Caco-2 (cell line): ENCODE measurements at places on chromosomes 5 and 9. TPM values are rescaled to one million over a fixed set of nuclear protein-coding genes. Genes with fewer than 3 reads are reported as not detected.

DNA sequence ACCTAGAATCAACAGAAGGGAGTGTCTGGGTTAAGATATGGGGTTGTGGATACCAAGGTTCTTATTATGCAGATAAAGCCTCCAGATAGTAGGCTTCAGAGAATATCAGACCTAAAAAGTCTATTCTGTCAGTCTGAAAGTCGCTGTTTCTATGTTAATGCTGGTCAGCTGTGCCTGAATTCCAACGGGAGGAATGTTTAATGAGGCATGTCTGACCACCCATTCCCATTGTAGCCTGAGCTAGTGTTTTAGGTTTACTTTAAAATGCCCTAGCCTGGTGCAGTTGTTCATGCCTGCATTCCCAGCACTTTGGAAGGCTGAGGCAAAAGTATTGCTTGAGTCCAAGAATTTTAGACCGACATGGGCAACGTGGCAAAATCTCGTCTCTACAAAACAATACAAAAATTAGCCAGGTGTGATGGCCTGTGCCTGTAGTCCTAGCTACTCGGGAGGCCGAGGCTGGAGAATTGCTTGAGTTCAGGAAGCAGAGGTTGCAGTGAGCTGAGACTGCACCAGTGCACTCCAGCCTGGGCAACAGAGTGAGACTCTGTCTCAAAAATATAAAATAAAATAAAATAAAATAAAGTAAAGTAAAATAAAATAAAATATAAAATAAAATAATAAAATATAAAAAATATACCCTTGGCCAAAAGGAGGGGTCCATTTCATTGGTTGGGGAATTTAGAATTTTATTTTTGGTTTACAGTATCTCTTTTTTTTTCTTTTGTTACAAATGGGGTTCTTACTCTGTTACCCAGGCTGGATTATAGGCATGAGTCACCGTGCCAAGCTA is 7.8 kb upstream of the SOX30 start:
- H3K27ac ChIP-seq: no peak overlapping the region
- H3K4me3 ChIP-seq: no peak overlapping the region
- H3K4me1 ChIP-seq: peaks cover 14% of the 10 kb centered on the region; the same call in 1 of the 2 replicates
- no peak for DNase-seq

- peak; percentile 46 for DNase-seq
- H3K4me1 ChIP-seq: 0 out of 2 replicates have a peak, but pooled peaks cover 5% of the 10 kb centered on the region
- no peak overlapping the region for H3K27ac ChIP-seq
- H3K27me3 ChIP-seq: peaks cover 5% of the 10 kb centered on the region
These were observed 1.2 kb downstream of the MAP1B start for GRCh38 chr5:72108202-72109061.

DNA sequence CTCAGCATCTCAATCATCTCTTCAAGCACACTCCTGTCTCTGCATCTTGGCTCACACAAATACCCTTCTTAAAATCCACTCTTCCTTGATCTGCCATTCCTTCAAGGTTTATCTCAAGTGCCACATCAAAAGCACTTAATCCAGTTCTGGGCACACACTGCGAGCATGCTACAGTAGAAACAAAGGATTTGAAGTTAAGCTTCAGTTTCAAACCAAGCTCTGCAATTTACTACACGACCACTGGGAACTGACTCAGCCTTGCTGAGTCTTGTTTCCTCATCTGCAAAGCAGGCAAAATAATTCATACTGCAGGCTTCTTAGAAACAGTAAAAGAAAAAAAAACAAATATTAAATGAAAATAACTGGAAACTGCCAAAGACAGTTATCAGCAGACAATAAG is 50.5 kb upstream of the CTNNAL1 start:
- H3K36me3 ChIP-seq: peaks cover 2% of the 10 kb centered on the region; the same call in 1 of the 2 replicates
- no peak overlapping the region for H3K4me3 ChIP-seq
- peak overlapping the region; percentile 46 for H3K27ac ChIP-seq
- no peaks in the 10 kb centered on the region for H3K27me3 ChIP-seq
- no peak for DNase-seq

The IARS1 gene
- total RNA-seq: 127 and 138 TPM in 2 replicates

DNA sequence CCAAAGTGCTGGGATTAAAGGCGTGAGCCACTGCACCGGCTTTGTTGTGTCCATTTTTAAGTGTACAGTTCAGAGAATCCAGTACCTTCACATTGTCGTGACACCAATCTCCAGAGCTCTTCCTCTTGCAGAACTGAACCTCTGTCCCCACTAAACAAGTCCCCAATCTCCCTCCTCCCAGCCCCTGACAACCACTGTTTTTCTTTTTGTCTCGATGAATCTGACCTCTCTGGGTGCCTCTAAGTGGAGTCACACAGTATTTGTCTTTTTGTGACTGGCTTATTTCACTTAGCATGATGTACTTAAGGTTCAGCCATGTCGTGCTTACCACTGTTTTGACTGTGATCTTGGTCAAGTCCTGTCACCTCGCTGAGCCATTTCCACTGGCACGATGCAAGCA is 1.6 kb downstream of the WDR38 start:
- no peak for DNase-seq
- no peak overlapping the region for H3K4me3 ChIP-seq
- peaks cover 11% of the 10 kb centered on the region for H3K4me1 ChIP-seq
- peaks cover 7% of the 10 kb centered on the region for H3K36me3 ChIP-seq

DNA sequence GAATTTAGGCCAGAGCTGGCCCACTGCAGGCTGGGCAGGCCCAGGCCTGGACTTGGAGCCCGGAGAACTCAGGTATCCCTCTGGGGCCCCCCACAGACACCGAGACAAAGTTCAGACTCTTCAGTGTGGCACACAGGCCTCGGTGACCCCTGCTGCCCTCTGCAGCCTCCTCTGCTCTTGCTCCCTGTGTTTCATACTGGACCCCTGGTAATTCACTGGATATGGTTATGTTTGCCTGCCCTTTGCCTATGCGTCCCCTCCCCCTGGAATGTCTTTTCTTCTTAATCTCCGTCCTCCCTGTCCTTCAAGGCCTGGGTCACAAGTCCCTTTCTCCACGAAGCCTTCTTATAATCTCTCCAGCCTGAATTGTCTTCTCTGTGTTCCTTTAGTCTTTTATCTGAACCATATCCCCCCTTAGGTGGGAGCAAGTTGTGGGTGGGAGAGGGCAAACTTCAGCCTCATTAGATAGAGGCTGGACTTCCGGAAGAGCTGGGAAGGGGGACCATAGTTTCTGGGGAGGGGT is 30.1 kb downstream of the GSN start:
- peaks cover 5% of the 10 kb centered on the region for H3K36me3 ChIP-seq
- peaks cover 46% of the 10 kb centered on the region for H3K4me1 ChIP-seq
- no peaks in the 10 kb centered on the region for H3K27me3 ChIP-seq
- no peak overlapping the region for H3K4me3 ChIP-seq

The GPR150 gene
- 0.21 and 0.27 TPM in 2 replicates for total RNA-seq

The ZDHHC11 gene
- total RNA-seq: 3.6 and 5.0 TPM in 2 replicates

DNA sequence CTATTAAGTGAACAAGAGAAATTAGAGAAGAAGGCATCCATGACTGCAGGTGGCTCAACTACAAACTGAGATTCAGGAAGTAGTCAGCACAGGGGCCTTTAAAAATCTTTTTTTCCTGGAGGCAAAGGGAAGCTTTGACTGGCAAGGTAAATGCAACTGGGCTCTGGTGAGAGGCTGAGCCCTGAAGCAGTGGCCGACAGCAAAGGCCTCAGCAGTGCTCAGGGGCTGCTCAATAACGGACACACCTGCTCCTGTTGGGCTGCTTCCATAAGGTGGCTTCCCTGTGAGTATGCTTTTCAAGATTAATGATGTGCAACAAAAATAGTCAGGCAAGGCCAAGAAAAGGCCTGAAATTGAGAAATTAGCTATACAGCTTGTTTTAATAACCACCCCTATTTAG is 134.2 kb upstream of the RGMB start:
- no peak for DNase-seq
- H3K27ac ChIP-seq: no peak overlapping the region
- H3K4me1 ChIP-seq: no peaks in the 10 kb centered on the region
- no peaks in the 10 kb centered on the region for H3K36me3 ChIP-seq
- H3K4me3 ChIP-seq: no peak overlapping the region
- H3K27me3 ChIP-seq: no peaks in the 10 kb centered on the region

DNA sequence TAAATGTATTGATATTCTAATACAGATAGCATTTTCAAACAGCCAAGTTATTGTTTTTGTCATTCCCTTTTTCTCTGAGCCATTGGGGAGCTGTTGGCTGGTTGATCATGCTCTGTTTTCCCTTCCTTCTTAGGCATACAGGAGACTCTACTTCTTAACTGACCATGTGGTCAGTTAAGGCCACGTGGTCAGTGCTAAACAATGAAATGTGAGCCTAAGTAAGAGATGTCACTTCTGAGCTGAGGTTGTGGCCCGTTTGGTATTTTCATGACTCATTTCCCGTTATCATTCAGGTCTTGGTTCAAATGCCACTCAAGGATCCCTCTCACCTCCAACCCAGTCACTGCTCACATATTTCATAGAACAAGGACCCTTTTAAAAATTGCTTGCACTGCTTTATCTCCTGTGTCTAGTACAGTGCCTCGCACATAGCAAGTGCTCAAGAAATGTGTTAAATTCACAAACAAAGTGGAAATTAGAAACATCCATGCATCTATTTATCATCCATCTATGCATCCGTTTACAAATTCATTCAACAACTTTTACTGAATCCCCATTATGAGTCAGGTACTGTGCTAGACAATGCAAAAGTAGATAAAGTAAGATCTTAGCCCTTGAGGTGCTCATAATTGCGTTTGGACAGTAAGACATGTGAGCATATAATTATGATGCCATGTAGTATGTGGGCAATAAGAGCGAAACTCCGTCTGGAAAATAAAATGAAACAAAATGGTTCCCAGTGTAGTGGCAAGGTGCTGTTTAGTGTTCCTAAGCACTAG is 50.7 kb downstream of the ARRDC3 start:
- H3K27ac ChIP-seq: peak overlapping the region; percentile 3
- H3K36me3 ChIP-seq: no peaks in the 10 kb centered on the region
- no peaks in the 10 kb centered on the region for H3K27me3 ChIP-seq
- H3K4me3 ChIP-seq: no peak overlapping the region
- H3K4me1 ChIP-seq: peaks cover 17% of the 10 kb centered on the region

The SPINK14 gene
- not detected in 2 replicates for total RNA-seq

The LCN1 gene
- total RNA-seq: not detected in 2 replicates
